ENCODE measurements at places on chromosomes 7 and 10.

DNA sequence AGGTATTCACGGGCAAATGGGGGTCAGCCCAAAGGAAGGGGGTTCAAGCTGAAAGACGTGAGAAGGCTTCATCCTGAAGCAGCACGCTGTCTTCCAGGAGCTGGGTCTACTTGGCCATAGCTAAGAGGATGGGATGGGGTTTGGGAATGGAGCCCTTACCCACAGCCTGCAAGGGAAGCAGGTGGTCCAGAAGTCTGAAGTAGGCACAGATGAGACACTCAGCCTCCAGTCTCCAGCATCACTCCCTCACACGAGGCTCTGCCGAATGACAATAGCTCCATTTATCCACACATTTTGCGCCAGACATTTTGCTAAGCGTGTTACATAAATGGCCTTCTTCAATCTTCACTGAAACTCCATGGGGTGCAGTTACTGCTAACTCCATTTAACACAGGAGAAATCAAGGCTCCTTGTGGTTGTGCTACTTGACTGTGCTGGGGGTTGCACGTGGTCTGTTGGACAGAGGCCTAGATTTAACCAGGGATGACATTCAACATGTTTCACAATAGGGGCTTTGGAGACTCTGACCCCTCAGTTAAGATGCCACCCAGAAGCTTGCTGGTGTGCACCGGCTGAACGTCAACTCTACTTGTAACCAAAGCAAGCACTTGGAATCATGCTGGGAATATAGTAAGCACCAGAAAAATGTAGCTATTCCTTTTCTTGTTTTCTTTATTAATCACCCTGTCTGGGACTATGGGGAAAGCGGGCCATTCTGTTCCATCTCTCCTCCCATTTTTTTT is 85.3 kb downstream of the FAM241B start:
- no peak for DNase-seq

DNA sequence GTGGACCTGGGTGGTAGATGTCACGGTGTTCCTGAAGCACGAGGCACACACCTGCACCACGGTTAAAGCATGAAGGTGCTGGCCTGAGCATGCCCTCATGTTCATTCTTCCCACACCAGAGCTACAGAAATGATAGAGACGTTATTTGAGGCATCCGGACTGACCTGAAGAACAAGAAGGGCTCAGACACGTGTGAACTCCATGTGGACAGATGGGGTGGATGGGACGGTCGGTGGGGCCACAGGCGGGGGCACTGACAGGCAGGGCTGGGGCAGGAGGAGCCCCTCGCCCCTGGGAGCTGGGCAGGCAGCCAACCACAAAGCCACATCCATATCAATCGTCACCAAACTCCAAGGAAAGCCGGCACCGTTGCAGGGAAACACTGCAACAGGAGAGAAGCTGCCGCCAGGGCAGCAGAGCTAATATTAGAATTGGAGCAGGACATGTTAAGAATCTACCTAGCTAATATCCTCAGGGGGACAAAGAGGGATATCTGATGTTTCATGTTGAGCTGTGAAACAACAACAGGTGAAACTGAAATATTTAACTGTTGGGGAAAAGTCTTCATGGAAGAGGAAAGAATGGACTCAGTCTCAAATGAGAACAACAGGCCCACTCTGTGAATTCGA is 37.8 kb upstream of the DIP2C start:
- no peak for DNase-seq

GRCh38 chr10:59087486-59087885 is 89.0 kb upstream of the PHYHIPL start:
- no peak for DNase-seq

DNA sequence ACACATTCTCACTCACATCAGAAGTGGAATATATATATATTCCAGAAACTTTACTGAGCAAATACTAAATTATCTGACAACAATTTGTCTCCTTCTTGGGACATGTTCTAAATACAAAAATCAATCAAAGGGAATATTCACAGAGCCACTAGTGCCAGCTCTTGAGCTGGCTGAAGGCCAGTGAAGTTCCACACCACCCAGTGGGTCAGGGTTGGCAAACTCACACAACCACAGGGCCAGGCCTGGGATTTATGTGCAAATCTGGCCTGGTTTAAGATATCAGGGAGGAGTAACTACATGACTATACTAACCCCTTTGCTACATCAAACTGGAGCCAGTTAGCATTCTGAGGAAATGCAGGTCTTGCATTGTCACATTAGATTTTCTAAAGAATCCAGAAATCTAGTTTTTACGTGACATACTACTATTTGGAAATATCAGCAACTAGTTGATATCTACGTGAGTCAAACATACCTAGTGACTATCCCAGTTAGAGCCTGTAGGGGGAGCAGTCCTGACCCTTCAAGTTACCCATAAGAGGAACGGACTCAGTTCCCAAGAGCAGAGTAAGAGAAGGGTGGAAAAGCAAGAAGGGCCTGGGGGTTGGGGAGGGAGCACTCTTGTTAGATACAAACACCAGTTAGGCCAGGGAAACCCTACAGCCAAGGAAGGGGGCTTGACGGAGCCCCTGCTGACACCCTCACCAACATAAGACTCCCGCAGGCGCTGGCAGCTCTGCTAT is 600.4 kb downstream of the KCNMA1 start:
- DNase-seq: no peak

DNA sequence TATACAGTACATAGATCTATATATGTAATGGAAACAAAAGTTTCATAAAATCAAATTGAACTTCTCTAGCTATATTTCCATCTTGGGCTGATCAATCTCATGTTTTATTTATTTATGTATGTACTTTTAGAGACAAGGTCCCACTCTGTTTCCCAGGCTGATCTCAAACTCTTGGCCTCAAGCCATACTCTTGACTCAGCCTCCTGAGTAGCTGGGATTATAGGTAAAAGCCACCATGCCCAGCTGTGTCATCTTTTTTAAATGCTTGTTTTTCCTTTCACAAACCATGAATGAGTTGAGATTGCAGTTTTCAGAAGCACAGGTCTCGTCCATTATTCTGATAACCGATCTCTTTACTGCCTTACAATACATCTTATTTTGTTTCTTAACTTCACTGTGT is 400.9 kb downstream of the KCNMA1 start:
- DNase-seq: no peak

DNA sequence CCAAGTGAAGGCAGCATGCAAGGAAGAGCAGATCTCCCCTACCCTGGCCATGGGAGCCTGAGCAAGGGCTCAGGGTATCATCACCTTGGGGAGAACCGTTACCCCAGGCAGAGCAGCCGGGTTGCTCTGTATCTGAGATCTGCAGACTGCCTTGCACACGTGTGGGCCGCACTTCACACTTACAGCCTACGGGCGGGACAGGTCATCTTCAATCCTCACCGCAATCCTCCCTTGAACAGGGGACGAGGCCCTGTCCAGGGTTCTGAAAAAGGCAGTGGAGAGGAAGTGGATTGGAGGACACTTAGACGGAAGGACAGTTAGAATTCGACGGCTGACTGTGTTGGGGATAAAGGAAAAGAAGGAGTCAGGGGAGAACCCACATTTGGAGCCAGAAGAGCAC is 51.4 kb downstream of the NPS start:
- DNase-seq: no peak

DNA sequence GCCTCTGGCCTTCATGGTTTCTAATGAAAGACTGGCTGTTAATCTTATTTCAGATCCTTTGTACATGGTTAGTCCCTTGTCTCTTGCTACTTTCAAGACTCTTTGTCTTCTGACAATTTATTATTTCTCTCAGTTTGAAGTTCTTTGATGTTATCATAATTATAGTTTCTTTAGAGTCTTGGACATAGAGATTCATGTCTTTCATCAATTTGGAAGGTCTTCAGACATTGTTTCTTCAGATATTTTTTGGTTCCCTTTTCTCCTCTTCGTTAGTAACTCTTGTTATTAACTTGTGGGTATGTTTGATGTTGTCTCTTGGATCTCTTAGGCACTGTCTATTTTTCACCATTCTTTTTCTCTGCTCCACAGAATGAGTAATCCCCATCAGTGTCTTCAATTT is 8.7 kb downstream of the ZNF37A start:
- DNase-seq: no peak

DNA sequence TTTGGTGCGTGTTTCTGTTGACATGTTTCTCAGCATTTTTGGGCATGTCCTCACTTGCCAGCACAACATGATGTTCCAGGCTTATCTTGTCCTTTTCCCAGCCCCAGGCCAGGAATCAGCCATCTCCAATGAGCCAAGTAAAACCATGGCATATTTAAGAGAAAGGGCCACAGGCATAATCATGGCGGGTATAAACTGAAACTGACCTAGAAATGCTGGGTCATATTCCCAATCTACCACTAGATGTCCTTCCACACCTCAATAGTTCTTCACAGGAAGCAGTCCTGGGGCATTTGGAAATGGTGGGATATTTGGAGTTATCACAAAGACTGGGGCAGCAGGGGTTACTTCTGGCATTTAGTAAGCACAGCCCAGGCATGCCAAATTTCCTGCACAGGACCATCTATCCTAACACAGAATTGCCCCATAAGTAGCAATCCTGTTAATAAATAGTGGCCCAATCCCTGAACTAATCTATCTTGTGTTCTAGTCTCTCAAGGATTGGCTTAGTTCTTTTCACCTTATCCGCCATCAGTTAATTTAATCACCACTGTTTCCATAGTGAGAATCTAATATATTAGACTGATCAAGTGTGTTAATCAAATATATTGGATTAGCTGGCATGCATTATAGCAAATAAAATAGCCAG is 101.6 kb downstream of the NPSR1 start:
- DNase-seq: peak; percentile 16

GRCh38 chr10:97355571-97355975 is 21.0 kb upstream of the FRAT2 start:
- DNase-seq: no peak

DNA sequence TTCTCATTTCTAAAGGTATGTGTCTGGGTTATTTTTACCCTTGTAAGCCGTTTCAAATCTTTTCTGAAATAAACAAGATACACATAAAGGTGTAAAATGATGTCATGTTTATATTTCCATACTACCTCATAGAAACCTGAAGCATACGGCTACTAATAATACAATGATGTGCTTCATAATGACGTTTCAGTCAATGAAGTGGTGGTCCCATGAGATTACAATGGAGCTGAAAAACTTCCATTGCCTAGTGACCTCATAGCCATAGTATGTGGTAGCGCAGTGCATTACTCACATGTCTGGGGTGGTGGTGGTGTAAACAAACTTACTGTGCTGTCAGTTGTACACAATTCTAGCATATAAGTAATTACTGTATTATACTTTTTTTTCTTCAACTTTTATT is 24.9 kb downstream of the EPDR1 start:
- no peak for DNase-seq

GRCh38 chr7:2306688-2307087 is 7.6 kb downstream of the SNX8 start:
- DNase-seq: no peak

GRCh38 chr7:155392726-155393570 is 65.0 kb upstream of the EN2 start:
- DNase-seq: no peak

DNA sequence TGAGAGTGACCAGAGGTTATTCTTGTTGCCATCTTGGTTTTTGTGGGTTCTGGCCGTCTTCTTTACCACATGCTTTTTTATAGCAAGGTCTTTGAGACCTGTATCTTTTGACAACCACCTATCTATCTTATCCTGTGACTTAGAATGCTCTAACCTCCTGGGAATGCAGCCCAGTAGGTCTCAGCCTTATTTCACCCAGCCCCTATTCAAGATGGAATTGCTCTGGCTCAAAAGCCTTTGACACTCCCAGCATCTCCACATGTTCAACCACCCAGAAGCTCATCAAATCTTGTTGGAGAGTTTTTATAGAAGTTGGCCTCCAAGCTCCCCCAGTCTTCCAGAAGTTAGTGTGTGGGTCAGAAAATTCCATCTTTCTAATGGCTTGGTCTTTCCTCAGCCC is 464.3 kb upstream of the NRP1 start:
- DNase-seq: no peak

GRCh38 chr7:13563257-13563656 is 426.2 kb downstream of the ETV1 start:
- no peak for DNase-seq

- no peak for DNase-seq
These were observed 260.5 kb upstream of the KLF14 start for GRCh38 chr7:130994378-130995115.

All from SHP77 treated with DMSO at 0.1 percent for 48 hours (cell line).